ENCODE measurements at places on chromosomes 16 and 17. TPM values are rescaled to one million over a fixed set of nuclear protein-coding genes. Genes with fewer than 3 reads are reported as not detected.

DNA sequence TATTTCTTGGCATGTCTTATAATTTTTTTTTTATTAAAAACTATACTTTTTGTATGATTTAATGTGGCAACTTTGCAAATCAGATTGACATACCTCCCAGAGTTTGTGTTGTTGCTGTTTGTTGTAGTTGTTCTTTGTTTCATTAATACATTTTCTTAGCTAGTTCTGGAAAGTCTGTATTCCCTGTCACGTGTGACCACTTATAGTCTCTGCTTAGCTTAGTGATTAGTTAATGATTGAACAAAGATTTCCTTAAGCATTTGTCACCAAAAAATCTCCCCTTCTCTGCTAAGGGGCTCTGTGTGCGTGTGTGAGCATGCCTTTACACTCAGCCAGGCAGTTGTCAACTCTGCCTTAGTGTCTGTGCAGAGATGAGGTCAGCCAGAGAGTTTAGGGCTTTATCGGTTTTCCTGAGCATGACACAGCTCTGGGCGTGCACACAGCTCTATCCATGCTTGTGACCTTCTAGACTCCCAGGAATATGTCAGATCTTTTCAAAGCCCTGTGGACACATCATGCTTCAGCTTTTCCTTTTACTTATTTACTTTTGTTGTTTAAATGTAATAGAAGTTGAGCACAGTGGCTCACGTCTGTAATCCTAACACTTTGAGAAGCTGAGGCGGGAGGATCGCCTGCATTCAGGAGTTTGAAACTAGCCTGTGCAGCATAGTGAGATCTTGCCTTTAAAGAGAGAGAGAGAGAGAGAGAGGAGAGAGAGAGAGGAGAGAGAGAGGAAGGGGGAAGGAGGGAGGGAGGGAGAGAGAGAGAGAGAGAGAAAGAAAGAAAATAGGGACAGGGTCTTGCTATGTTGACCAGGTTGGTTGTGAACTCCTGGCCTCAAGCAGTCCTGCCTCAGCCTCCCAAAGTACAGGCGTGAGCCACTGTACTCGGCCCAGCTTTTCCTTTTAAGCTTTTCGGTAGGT is 21.9 kb downstream of the DNAI2 start:
- DNase-seq = no peak

- peak; percentile 89 for DNase-seq
Measured at GRCh38 chr16:84268291-84269040, 26.2 kb upstream of the WFDC1 start.

DNA sequence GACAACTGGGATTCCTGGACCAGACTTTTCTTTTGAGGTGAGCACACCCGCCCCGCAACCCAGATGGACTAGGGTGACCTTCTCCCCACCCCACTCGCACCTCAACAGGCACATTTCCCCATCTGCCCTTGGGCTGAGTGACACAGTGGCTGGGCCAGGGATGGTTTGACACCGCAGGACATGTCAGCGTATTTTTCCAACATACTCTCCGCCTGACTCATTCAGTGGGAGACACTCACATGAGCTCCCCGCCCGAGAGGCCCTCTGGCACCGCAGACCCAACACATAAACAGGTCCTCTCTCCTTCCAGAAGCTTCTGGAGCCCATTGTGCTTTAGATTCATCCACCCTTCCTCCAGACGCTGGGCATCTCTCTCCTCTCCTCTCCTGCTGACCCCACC is 69.4 kb downstream of the ZDHHC7 start:
- DNase-seq = no peak

GRCh38 chr17:44645341-44645740 is 10.9 kb upstream of the MEIOC start:
- DNase-seq = no peak

- no peak for DNase-seq
Measured at GRCh38 chr16:20504418-20504817, 53.1 kb downstream of the ACSM2A start.

DNA sequence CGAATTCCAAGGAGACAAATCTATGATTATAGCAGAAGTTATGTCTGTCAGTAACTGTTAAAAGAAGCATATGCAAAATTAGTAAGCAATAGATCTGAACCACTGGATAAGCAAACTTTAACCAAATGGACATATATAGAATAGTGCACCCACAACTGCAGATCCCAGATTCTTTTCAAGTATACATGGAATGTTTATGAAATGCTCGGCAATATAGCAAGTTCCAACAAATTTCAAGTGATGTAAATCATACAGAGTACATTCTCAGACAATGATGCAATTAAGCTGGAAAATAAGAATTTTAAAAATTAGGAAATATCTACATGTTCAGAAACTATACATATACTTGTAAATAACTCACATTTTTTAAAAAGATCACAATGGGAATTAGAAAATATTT is 8.4 kb upstream of the HELZ start:
- DNase-seq = no peak

DNA sequence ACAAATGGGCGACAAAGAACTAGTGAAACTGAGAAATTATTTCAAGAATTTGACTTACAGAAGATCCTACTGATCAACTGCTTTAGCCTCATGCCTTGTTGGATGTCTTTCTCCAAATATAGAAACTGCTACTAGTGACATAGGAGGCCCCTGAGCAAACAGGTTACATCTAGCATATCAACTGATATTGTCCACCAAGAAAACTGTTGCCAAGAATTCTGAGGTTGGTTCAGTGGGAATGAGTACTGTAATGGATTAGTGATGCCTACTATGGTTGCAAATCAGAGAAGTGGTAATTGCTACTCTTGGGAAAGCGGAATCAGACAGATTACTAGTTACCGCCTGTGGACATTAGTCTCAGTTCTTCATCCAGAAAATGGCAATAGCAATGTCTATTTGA is 10.0 kb downstream of the CDC27 start:
- no peak for DNase-seq

DNA sequence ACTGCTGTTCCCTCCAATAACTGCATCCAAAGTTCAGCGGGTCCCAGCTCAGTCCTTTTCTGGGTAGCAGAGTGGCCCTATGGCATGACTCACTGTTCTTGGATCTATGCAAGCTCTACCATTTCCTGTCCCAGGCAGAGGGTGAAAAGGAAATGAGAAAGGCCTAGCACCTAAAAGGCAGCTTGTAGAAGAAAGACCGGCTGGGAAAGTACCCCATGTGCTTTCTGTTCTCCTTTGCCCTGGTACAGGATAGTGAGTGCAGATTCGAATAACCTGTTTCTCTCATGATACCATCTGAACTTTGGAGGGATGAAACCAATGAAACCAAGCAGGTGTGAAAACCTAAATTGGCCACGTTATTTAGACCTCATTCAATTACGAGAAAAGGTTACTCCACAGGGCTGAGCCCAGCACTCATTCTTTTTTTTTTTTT is 12.7 kb upstream of the HASPIN start:
- DNase-seq = no peak

DNA sequence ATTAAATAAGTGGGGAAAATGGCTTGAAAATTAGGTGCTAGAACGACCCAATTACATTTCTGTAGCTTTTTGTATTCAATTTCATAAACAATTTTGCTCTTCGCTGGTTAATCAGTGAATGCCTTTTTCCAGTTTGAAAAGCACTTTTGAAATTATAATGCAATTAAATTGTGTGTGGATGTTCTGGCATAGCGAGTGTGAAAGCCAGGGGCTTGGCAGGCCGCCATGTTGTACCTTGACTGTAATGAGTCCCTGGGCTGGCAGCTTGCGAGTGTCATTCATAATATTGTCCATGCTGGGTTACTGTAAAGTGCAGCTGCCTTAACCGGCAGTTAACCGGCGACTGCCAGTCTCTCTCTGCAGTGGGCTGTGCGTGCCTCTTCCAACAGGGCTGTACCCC is 177.8 kb downstream of the CCDC182 start:
- no peak for DNase-seq

- no peak for DNase-seq
Measured at GRCh38 chr16:57462978-57463362, 491 bp downstream of the POLR2C start.

DNA sequence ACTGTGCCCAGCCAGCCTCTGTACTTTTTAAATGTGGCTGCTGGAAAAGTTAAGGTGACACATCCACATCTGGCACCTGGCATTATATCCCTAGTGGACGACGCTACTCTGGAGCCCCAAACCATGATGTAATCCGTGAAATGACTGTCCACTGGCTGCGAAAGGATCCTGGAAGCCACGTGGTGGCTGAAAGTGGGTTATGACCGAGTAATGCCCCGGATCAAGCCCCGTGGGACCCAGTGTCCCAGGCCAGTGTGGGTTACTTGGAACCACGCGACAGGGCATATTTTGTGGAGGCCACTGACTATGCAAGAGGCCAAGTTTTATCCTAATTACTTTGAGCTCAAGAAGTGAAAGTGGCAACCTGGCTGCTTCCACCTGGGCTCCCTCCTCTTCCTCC is 79.6 kb downstream of the PGS1 start:
- DNase-seq = no peak

DNA sequence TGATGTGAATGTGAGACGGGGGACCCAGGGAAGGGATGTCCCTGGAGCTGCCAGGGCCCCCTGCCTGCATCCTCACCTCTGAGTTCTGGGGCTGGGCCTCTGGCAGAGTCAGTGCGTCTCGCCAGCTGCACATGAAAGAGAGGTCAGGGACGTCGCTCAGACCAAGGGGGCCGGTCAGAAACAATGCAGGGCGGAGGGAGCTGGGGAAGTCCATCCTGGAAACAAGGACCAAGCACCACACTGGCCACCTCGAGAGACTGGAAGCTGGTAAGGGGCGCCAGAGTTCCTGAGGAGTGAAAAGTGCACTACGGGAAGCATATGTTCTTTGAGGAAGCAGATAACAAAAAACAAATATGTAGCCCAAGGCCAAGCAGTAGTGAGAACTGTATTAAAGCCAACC is 2.1 kb downstream of the TAF1C start:
- no peak for DNase-seq

GRCh38 chr17:2192367-2193057 is 111.1 kb downstream of the SMG6 start:
- DNase-seq = no peak

DNA sequence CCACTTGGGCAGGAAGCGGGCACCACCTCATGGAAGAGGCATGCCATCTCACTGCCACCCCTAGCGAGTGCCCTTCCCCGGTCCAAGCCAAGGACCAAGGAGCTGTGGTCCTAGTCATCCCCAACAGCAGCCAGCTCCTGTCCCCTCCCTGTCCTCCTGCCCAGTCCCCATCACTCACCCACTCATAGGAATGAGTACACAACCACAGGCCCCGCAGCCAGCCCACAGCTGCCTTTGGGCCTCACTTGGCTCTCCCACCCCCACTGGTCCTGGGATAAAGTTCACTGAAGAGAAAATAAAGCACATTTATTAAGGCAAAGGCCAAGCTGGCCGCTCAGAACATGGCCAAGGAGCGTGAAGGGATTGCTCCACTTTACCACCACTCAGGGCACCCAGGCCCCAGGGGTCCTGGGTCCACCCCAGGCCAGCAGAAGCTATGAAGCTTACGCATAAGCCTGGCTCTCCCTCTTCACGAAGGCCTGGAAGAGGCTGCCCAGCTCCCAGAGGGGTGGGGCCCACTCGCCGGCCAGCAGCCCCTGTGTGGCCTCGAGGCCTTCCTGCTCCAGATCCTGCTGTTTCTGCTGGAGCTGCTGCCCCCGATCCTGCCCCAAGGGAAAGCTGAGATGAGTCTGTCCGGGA is 3.6 kb downstream of the SCRN2 start:
- DNase-seq = no peak

Gene TAT
- 0.03 TPM for polyA plus RNA-seq

Gene SRCIN1
- polyA plus RNA-seq = 6.2 TPM

Gene TNK1
- 7.9 TPM for polyA plus RNA-seq

Gene SEPTIN12
- polyA plus RNA-seq = not detected

Gene KRT27
- not detected for polyA plus RNA-seq

Gene CENPX
- 38.7 TPM for polyA plus RNA-seq

Gene CES5A
- 0.11 TPM for polyA plus RNA-seq

Gene ASGR1
- 8.6 TPM for polyA plus RNA-seq
